ENCODE measurements at places on chromosomes 1 and 21.

- DNase-seq, result no peak
Observed at GRCh38 chr1:215321802-215322201, 239.3 kb downstream of the KCNK2 start.

- DNase-seq, result no peak
Observed at GRCh38 chr1:112981426-112981825, 25.4 kb upstream of the SLC16A1 start.

- no peak for DNase-seq
Observed at GRCh38 chr1:38558055-38558454, 301.5 kb downstream of the RRAGC start.

DNA sequence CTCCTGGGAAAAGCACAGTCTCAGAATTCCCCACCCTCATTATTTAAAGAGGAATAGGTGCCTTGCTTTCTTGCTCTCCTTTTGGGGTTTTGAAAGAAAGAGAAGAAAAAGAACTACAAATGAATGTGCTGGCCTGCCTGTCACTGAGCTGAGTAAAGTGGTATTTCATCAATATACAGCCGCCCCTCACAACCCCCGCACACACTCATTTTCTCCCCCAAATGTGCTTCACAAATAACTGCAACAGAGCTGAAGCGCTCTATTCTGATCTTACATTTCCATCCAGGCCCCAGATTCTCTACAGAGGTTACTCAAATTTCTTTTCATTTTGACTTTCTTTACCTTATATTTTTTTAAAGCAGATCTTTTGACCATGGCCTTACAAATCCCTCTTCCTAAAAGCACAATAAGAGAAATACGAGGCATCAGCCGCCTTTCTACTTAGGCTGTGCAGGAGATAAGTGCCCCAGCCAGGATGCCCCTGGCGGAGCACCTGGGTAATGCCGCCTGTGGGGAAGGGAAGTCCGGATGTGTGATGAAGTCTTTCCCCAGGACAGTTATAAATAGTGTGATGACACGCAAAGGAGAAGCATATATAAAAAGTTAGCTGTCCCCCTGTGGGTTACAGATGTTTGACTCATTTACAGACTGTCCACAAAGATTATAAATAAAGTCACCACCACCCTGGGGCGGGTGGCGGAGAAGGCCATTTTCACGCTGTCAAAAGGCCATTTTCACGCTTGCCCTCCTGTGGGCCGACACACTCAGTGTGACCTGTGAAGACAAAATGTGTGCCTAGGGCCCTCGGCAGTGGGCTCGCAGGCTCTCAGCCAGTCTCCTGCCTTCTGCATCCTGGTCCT, 6.5 kb downstream of the KCNN3 start:
- DNase-seq, result no peak

- no peak for DNase-seq
Observed at GRCh38 chr1:8118031-8118451, 91.9 kb upstream of the ERRFI1 start.

- no peak for DNase-seq
Observed at GRCh38 chr1:31324093-31324492, 27.3 kb downstream of the ZCCHC17 start.

- DNase-seq, result no peak
Observed at GRCh38 chr21:27371975-27372331, 405.1 kb upstream of the ADAMTS5 start.

GRCh38 chr1:225999912-226000337, 782 bp upstream of the SDE2 start:
- DNase-seq, result peak; percentile 76

- DNase-seq, result no peak
Observed at GRCh38 chr1:156897078-156897825, 3.7 kb downstream of the PEAR1 start.

DNA sequence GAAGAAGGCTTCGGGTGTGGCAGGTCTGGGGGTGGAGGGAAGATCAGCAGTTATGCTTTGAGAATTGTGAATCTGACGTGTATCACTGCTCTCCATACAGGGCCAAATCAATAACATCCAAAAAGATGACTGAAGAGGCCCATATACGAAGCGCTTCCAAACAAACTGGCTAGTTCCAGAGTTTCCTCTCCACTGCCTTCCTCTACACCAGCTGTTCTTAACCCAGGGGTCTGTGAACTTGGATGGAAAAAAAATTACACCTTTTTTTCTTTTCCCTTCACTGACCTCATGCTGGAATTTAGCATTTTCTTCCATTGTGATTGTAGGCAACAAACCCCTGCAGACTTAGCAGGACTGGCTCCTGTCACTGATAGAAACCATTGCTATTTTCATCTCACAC, 77.1 kb upstream of the NBL1 start:
- no peak for DNase-seq
